ENCODE measurements at places on chromosomes 7 and 10.

DNA sequence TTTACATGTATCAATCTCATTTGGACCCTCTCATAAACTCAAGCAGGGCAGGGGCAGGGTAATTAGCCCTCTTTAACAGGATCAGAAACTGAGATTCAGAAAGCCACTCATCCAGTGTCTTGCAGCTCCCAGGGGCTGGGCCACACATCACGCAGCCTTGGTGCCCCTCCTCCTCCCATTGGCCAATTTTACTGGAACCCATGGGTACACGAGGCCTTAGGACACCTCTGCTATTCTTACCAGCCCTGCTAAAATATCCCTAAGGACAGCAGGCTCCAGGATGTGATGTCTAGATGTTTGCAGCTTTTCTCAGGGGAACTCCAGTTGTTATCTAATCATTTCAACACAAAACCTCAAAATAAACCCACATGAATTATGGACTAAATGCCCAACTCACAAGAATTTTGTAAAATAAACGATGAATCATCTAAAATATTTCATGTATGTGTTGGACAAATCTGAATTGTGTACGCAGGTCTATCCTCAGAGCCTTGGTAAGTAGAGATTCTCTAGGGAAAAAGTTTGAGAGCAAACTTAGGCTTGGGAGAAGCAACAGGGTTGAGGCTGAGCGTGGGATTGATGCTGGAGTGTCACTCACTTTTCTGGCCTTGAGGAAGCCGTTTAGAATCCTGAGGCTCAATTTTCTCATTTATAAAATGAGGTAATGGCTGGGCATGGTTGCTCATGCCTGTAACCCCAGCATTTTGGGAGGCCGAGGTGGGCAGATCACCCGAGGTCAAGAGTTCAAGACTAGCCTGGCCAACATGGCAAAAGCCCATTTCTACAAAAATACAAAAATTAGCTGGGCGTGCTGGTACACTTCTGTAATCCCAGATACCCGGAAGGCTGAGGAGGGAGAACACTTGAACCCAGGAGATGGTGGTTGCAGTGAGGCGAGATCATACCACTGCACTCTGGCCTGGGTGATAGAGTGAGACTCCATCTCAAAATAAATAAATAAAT is 69.7 kb upstream of the TNS3 start:
- DNase-seq: no peak

- DNase-seq: no peak
These were observed at the start of gene WIPF3 for GRCh38 chr7:29806208-29806994. Gene WIPF3 (plus strand): TSS chr7:29806508. CDS start chr7:29834725, 28,217 bp downstream.

GRCh38 chr10:13054844-13055243 is 45.1 kb upstream of the OPTN start:
- DNase-seq: no peak

GRCh38 chr10:118808601-118809356 is 54.0 kb upstream of the CACUL1 start:
- DNase-seq: no peak

- DNase-seq: no peak
These were observed 56.2 kb upstream of the PDCD4 start for GRCh38 chr10:110815354-110816004.

DNA sequence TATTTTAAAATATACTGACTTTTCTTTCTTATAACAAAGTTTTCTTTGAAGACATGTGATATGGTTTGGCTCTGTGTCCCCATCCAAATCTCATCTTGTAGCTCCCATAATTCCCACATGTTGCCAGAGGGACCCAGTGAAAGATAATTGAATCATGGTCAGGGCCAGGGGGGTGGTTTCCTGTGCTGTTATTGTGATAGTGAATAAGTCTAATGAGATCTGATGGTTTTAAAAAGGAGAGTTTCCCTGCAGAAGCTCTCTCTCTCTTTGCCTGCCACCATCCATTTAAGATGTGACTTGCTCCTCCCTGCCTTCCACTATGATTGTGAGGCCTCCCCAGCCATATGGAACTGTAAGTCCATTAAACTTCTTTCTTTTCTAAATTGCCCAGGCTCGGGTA is 768.1 kb downstream of the NRG3 start:
- no peak for DNase-seq

GRCh38 chr7:136958016-136958415 is 89.6 kb downstream of the CHRM2 start:
- no peak for DNase-seq

- DNase-seq: no peak
These were observed 18.6 kb downstream of the ADAP1 start for GRCh38 chr7:935874-936385.

- DNase-seq: no peak
These were observed 159.2 kb upstream of the PRSS1 start for GRCh38 chr7:142590077-142590476.

DNA sequence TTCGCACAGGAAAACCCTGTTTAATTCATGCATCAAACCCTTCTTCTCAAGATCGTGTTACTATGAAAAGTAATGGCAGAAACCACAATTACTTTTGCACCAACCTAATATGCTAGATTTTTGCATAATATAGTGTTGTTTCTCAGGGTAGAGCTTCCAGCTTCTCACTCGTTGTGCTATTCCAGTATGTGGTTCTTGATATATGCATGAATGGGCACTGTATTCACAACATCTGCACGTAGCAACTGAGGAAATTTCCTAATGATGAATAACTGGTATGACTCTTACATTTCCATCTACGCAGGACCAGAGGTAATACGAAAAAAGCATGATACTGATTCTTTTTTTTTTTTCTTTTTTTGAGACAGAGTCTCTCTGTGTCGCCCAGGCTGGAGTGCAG is 326.6 kb upstream of the GALNT17 start:
- no peak for DNase-seq

DNA sequence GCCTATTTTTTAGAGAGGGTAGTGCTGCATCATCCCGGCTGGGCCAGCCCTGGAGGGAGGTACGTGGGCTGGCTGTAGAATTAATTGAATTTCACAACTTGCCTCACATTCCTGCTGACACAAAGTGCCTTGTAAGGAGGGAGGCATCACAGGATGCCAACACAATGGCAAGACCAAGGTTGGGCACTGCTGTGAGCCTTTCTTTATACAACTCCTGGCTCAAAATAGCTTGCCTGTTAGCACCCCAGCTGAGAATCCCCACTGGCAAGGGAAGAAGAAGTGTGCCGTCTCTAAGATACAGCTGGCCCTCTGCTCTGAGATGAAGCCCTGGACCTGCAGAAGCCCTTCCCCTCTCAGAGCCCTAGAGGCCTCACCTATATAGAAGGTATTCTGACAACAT is 873.9 kb downstream of the GRID1 start:
- no peak for DNase-seq

- no peak for DNase-seq
These were observed 167.1 kb upstream of the TNRC18 start for GRCh38 chr7:5590596-5591277.

- DNase-seq: no peak
These were observed 168.6 kb downstream of the MLLT10 start for GRCh38 chr10:21702633-21703111.

- DNase-seq: no peak
These were observed 230.6 kb upstream of the FZD8 start for GRCh38 chr10:35872671-35873070.

DNA sequence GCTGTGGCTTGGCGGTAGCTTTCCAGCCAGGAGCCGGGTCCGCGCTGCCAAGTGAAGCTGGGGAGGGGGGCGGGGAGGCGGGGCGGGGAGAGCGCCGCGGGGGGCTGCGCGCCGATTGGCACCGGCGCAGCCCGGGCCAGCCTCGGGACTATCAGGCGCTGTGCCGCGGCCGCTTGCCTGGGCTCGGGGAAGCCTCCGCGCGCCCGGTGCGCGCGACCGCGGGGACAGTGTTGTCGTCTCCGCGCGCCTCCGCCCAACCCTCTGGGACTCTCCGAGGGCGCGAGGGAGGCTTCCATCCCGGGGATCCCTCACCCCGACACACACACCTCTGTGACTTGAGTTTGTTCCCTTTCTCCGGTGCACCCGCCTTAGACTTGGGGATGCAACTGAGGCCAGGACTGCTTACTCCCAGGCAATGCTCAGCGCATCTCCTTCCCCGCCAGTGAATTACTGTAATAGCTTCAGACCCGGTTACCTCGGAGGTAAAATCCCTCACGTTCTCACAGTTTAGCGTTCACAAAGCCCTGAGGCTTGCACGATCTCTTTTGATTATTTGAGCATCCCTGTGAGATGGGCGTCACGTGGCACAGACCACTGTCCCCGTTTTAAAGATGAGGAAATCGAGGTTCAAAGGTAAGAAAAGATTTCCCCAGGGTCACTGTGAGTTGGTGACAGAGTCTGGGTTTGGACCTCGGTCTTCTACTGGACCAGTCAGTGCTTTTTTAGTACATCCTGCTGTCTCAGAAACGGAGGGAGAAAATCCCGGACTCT is at the start of gene NKX1-2:
NKX1-2 (minus strand) TSS at position 24 of the 771 bp plus-strand sequence. CDS start 92 bp downstream, outside the sequence.
- no peak for DNase-seq

GRCh38 chr10:75682649-75683557 is 251.5 kb downstream of the LRMDA start:
- no peak for DNase-seq

GRCh38 chr7:78178319-78178718 is 379.7 kb downstream of the PHTF2 start:
- no peak for DNase-seq

DNA sequence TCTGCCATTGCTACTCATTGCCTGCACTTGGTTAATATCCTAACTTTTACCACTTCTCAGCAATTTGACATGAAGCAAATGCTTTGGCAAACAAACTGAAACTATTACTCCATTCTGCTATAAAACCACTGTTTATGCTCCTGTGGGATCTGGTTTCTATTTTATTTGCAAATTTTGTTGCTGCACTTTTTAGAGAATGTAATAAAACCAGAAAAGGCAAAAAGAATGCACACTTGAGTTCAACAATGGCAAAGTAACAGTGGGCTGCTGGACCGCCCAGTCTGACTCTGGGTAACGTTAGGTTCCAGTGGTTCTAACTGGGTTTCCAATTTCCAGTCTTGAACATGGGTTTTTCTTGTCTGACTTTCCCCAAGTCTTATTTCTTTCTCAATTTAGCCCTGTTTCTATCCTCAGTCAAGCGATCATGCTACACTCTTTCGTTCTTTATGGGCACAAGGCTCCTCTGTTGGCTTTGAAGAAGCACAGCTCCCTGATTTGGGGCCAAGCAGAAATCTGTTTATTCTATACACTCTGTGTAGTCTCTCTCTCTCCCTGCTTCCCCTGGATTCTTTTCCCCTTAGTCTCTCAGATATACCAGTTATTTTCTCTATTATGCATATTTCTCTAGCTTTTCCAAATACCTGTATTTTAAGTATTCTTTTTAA is 129.2 kb upstream of the FAM3C start:
- DNase-seq: no peak

DNA sequence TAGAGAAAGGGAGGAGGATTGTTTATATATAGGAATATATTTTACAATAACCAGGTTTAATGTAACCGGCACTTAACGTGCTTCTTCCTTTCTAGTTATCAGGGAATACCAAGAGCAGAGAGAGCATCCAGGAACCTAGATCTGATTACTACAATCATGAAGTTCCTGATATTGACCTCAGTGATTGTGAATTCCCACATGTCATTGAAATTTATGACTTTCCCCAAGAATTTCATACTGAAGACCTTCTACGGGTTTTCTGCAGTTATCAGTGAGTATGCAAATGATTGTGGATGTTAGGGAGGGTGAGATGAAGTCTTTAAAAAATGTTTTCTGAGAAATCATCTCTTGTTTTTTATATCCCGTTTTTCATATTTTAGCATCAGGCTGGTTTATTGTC is 36.6 kb downstream of the LOXL4 start:
- no peak for DNase-seq

Measured in effector CD4-positive, alpha-beta T cell (primary cell).